Stimulated activated naive CD4-positive, alpha-beta T cell treated with Interleukin-2 at 50 U/mL for 16 hours (primary cell): ENCODE measurements at places on chromosomes 4 and X.

- no peak for DNase-seq
These were observed 564.1 kb downstream of the INPP4B start for GRCh38 chr4:142281999-142282398.

- DNase-seq, result no peak
These were observed 23.0 kb upstream of the PPA2 start for GRCh38 chr4:105496899-105497298.

GRCh38 chrX:80316526-80316925 lies 103.7 kb upstream of the TENT5D start:
- DNase-seq, result no peak

DNA sequence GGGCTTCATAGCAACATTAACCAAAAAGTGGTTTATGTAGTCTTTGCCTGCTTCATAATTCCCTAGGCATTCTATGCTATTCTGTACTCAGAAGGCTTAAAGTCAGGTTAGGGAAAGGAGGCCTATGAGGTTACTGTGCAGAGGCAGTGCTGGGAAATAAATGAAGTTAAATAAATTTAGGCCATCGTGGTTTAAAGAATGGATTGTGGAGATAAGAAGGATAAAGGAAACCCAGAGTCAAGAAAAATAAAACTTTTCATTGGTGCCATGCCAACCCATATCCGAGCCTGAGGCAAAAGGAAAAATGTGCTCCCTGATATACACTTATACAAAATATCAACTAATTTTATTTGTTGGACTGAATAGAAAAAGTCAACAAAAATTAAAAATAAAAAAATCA lies 70.2 kb downstream of the AR start:
- DNase-seq, result no peak

- no peak for DNase-seq
These were observed at the start of gene TMEM150C for GRCh38 chr4:82561786-82562563. TMEM150C (minus strand) TSS chr4:82561988; CDS start chr4:82504657, 57,331 bp downstream.

- DNase-seq, result no peak
These were observed 41.2 kb downstream of the LIN54 start for GRCh38 chr4:82969414-82969813.

GRCh38 chr4:11898796-11899195 lies 470.1 kb upstream of the HS3ST1 start:
- no peak for DNase-seq

DNA sequence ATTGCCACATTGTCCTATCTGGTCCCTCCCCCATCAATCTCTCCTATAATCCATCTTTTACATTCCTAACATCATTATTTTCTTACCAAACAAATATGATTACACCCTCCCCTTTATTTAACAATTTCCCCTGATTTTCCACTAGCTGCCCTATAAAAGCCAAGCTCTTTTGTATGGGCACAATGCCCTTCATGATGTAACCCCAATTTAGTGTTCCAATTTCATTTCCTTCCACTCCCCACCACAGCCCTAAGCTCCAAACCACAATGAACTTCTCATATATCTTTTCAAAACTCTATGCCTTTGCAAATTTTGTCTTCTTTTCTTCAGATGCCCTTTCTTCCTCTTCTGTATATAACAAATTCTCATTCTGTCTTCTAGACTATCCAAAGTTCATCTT lies 39.5 kb upstream of the PTPN13 start:
- DNase-seq, result no peak

GRCh38 chr4:81789158-81789557 lies 317.5 kb upstream of the RASGEF1B start:
- no peak for DNase-seq

DNA sequence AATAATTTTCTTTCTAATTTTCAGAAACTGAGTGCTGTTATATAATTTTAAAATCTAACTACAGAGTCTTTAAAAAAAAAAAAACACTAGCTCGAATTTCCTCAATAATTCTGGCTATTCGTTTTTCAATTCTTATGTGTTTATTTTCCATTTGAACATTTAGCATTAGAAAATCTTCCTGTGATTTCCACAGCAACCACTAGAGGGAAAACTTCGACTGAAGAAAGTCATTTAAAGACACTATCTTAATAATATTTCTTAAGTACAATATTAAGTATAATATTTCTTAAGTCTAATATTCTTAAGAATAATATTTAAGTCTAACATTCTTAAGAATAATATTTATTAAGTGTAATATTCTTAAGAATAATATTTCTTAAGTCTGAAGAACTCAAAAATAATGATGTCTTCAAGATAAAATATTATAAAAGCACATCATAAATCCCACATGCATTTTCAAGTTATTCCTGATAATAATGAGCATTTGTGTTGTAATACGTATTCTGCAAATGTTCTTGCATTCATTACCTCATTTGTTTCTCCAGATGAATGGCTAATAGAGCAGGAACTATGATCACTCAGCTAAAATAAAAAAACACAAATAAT lies 118.4 kb upstream of the WDR17 start:
- no peak for DNase-seq

GRCh38 chr4:139282065-139282720 lies 2.2 kb upstream of the MGARP start:
- no peak for DNase-seq

DNA sequence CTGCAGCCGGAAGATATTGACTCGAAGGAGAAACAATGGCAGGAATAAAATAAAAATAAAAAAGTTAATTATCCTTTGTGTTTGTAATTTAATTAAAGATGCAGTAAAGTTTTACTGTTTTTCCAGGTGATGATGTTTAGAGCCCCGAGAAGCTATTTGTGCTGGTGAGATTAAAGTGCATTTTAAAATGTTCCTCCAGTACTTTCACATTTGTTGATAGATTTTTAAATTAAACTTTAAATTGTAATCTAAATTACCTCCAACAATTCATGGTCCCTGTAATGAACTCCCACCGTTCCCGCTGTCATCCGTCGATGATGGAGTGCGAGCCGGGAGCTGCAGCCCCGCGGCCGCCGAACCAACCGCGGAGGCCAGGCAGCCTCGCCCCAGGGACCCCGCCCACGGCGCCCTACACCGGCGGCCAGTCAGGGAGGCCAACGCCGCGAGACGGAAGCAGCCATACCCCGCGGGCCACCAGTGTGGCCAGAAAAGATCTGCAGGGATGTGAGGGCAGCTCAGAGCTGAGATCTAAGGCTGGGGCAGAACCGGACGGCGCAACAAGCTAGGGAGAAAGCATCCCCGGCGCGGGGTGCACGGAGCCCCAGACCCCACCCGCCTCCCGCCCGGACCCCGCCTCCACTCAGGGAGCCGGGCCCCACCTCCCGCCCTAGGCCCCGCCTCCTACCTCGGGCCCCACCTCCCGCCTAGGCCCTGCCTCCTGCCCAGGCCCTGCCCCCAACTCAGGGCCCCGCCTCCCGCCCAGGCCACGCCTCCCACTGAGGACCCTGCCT lies 104.0 kb downstream of the FAM53A start:
- DNase-seq, result peak; percentile 88

- DNase-seq, result no peak
These were observed 309.3 kb downstream of the FRMPD4 start for GRCh38 chrX:12447448-12448064.

- DNase-seq, result no peak
These were observed 55.1 kb upstream of the NAP1L5 start for GRCh38 chr4:88752754-88753153.

- DNase-seq, result no peak
These were observed 6.3 kb downstream of the DACH2 start for GRCh38 chrX:86154553-86154952.

GRCh38 chr4:121014544-121014943 lies 57.8 kb downstream of the NDNF start:
- DNase-seq, result no peak

DNA sequence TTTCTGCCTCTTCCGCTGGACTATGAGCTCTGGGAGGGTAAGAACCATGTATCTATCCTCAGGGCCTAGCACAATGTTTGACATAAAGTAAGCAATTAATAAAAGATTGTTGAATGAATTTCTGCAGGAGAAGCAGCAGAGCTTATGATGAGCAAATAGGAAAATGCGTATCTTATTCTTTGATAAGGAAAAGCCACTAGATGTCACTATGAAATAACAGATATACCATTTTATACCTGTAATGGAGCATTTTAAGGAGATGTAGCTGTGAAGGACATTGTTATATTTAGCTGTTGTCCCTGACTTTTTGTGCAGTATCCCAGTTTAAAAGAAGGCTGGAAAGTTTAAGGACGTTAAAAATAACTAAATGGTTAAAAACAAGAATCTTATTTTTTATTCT lies 147.2 kb upstream of the MBNL3 start:
- DNase-seq, result no peak

DNA sequence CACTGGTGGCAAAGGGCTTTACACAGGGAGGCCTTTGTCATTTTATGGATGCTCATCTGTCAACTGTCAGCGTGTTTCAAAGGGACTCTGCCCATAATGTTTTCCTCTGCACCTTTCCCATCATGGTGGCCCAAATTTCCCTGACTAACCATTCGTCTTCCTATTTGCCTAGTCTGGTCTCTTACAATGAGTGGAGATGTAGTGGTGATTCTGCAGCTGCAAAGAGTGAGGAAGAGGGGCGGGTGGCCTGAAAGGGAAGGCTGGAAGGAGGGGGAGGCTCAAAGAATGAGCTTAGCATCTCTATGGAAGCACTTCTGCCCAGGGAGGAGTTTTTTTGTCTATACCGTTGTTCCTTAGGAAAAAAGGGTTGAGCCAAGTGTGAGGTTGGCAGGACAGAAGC lies 447.5 kb downstream of the NKX6-1 start:
- DNase-seq, result no peak

- DNase-seq, result no peak
These were observed 25.6 kb downstream of the NR0B1 start for GRCh38 chrX:30283456-30284200.

- DNase-seq, result no peak
These were observed 1.6 kb downstream of the SLITRK4 start for GRCh38 chrX:143634309-143634662.

DNA sequence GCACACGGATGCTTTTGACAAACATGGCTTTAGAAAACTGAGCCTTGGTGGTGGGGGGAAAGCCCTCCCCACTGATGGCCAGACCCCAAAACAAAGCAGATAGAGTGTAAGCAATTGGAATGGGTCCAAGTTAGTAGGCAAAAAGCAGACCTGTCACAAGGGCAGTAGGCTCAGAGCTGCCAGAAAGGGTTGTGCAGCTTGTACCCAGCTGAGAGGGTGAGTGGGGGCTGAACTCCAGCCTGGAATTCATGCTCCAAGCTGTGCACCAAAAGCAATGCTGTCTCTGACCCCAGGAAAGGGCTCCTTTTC lies 101.1 kb upstream of the TEX13D start:
- no peak for DNase-seq

DNA sequence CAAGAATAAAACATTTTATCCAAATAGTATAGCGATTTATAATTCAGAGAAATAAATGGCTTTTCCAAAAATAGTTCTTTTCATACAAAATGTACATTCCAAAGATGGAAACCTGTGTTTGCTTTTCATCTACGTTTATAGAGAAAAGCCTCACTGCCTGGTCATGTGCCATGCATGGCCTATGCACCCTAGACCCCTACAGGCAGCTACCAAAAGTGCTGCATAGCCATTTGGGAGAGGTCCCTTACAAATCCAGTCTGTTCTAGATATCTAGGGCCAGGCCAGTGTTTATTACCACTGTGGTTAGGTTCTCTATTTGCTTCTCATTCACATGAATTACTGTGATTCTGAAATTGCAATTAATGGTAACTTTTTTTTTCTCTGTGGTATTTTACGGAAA lies 17.2 kb downstream of the HMGB2 start:
- no peak for DNase-seq

DNA sequence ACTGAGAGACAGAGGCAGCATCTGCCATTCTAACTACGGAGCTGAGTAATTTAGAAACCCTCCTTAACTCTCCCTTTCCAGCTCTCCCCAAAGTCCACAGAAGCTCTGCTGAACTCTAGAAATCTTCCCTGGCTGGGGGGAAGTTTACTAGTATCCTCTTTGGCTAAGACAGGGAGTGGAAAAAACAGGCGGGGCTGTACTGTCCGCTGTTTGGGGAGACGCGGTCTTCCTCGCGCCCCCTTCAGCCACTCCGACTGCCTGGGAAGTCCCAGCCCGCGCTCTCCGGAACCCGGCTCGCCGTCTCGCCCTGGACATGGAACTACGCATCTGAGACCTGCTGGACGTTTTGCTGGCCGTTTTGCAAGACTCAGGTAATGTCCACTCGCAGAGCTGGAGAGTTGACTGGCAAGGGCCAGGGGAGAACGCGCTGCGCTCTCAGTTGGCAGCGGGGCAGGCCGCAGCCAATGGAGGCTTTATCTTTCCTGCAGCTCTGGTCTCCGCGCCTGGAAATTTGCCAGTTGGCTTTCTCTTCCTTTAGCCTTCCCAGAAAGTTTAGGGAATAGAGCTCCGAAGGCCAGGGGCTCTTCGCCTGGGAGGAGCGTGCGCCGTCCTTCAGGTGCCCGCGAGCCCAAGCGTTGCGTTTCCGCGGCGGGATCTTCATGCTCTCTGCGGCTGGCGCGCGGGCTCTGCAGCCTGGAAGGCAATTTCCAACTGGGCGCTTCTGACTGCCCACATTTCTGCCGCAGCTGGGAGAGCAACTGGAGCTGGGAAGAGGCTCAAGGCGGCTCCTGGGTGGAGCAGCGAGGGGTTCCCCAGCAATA lies 892 bp downstream of the IL1RAPL2 start:
- no peak for DNase-seq

GRCh38 chr4:1355378-1355777 lies 8.4 kb downstream of the UVSSA start:
- DNase-seq, result no peak

GRCh38 chr4:6754481-6755087 lies 27.9 kb upstream of the KIAA0232 start:
- DNase-seq, result no peak

DNA sequence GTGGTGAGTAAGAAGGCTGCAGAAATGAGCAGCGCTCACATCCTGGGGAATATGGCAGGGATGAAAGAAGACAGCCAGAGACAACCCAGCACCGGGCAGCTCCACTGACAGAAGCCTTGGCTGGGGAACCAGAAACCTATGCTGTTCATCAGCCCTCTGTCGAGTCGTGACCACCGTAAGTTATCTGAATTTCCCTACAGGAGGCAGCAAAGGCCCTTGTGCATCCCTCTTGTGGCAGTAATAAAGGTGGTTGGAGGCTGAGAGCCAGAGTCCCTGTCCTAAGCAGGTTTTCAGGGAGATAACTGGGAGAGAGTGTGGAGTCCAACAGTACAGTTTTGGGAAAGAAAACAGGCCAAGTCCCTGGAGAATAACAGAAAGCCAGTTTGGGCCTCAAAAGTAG lies 194.0 kb upstream of the BOD1L1 start:
- DNase-seq, result no peak

DNA sequence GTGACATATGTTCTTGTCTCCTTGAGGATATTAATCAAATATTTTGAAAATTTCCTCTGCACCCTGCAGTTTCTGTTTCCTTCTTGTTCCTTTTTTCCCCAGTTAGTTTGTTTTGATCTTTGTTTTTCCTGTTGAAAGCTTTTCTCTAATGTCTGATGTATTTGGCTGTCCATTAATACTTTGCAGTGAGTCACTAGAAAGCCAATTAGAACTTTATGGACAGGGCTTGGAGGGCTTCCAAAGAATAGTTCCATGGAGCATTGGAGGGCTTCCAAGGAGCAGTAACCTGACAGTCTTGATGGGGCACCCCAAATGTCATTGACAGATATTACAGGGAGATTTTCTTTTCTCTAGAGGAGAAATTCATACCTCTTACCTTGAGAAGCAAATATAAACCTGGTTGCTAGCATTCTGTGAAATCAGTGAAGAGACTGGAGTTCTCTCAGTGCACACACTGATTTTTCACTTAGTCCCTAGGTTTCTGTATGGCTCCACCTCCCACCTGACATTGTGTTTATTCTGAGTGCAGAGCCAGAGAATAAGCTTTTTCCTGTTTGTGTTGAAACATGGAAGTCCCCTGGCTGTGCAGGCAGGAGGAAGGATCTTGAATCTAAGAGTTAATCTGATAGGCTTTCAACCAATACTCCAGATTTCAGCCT lies 26.5 kb downstream of the SPARCL1 start:
- DNase-seq, result no peak
